ENCODE measurements at places on chromosomes 7 and 10.

- peak; percentile 43 for DNase-seq
Measured at GRCh38 chr7:7718492-7718891, at the start of gene RPA3. TSS of gene RPA3 (minus strand) at chr7:7718607. CDS start at chr7:7640418, 78,189 bp downstream.

DNA sequence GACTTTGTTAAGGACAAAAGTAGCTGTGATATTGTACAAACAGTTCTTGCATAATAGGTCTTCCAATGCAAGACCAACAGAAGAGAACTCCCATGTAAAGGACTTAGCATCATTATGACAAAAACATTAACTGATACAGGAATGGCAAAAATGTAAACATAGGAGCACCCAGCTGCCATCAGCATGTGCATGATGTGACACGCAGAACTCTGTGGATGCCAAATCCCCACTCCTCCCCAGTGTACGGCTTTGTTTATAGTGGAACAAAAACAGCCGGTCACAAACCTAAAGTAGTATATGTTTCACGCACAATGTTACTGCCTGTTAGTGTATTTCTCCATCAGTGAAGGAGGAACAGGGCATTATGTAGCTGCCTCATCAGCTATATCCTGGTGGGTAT, 316.0 kb upstream of the AOAH start:
- no peak for DNase-seq

GRCh38 chr7:38753347-38753746, 122.2 kb upstream of the AMPH start:
- no peak for DNase-seq

DNA sequence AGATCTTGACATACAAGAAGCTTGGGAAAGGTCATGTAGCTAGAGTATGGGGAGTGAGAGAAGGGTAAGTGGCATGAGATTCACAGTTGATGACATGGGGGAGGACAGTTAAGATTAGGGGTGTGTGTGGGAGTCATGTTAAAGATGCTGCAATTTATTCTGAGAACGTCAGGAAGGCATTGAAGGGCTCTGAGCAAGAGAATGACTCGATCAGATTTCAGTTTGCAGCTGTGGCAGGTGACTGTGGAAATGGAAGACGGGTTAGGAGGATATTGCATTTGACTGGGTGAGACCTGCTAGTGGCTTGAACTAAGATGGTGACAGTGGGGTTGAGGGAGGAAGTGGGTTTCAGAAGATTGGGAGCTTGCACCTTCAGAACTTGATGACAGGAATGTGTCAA, 5.6 kb downstream of the CDC123 start:
- DNase-seq, result no peak

DNA sequence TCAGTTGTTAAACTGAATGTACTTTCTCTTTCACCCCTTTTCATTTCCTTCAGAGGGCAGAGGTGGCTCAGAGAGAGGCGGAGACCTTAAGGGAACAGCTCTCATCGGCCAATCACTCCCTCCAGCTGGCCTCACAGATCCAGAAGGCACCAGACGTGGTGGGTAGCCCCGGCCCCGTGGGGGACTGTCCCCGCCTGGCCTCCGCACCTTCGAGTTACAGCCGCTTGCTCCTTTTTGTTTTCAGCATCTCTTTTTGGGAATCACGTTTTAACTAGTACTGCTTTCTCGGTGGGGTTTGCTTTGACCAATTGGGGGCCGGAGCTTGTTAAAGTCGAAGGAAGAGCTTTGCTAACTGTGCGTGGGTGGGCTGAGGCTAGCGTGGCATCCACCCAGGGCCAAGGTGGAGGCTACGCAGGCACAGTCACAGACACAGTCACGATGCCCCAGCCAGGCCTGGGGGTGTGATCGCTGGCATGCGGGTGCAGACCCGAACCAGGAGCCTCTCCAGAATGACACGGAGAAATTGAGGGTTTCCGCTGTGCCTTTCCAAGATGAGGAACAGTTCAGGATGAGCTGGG, 116.2 kb upstream of the SH2B2 start:
- DNase-seq, result no peak

DNA sequence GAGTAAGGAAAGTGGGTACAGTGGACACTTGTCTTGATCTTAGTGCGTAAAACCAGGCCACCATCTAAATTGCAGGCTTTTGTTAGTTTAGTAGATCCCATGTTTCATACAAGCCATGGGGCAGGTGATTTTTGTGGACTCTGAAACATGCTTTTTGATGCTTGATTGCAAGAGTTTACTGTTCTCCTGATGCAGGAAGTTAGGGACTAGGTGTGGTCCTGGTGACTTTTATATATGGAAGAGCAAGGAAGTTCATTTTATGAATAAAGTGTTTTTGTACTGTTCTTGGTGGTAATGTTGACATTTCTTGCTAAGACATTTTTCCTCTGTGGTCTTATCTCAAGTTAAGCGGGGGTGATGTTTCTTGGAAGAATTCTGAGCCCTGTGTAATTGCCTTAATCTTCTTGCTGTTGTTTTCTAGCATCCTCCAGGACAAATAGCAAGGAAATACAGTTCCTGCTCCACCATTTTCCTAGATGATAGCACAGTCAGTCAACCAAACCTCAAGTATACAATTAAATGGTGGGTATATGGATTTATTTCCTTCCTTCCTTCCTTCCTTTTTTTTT, 89.0 kb upstream of the GJD4 start:
- no peak for DNase-seq

Data from DMS 273 treated with DMSO at 0.1 percent for 48 hours (cell line).